ENCODE measurements at places on chromosomes 6 and 20.
A peak's percentile ranks its signal among the peaks of the same experiment; 100 is the strongest.

GRCh38 chr6:28789553-28790083 lies 134.2 kb downstream of the TRIM27 start:
- DNase-seq = no peak

DNA sequence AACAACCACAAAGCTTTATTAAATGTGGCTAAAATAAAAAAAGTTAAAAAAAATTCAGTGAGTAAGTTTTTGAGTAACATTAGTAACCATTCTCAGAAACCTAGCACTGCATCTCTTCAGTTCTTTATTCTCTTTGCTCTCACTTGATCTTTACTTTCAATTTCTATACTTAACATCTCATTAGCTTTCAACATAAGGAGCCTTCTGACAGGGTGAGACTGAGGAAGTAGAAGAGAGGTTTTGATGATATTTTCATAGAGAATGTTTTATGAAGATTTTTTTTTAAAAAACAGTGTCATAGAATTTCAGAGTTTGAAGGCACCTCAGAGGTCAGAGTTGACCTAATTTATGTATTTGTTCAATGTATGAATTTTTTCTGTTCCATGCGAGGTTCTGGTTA lies 60.8 kb downstream of the FAM83B start:
- no peak for DNase-seq

DNA sequence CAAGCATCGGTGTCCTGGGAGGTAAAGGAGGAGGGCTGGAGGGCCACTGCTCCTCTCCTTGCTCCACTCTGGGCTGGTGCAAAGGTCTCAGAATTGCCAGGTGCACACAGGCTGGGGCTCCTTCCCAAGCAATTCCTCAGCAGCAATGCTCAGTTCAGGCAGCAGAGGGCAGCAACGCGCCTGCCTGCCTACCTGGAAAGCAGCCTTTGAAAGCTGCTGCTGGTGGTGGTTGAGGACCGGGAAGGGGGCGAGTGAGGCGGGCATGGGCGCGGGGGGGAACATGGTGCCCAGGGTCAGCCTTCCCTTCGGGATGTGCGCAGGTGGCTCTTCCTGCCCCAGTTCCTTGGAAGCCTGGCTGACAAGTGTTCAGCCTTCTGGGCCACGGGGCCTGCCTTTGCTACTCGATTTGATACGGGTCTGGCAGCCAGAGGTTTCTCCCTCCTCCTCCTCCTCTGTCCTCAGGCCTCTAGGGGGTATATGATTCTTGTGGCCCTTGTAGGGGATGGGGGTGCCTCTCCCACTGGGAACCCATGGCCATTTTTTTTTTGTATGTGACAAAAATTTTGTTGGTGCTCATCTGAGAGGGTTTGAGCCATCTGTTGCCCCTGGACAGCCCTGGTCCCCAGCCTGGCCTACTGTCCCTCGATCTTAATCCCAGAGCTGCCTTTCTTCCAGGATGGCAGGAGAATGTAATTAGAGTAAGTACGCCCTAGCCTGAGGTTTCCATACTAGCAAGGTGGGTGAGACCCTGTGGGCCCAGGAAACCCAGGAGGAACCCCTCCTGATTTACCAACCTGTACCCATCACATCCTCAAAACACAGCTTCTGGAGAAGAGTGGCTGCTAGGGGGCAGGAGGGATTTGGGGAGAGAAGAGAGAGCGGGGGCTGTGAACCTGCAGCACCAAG lies 20.1 kb downstream of the MRPS18A start:
- peak; percentile 71 for DNase-seq

- no peak for DNase-seq
Observed at GRCh38 chr6:167306401-167306998, 15.4 kb downstream of the UNC93A start.

DNA sequence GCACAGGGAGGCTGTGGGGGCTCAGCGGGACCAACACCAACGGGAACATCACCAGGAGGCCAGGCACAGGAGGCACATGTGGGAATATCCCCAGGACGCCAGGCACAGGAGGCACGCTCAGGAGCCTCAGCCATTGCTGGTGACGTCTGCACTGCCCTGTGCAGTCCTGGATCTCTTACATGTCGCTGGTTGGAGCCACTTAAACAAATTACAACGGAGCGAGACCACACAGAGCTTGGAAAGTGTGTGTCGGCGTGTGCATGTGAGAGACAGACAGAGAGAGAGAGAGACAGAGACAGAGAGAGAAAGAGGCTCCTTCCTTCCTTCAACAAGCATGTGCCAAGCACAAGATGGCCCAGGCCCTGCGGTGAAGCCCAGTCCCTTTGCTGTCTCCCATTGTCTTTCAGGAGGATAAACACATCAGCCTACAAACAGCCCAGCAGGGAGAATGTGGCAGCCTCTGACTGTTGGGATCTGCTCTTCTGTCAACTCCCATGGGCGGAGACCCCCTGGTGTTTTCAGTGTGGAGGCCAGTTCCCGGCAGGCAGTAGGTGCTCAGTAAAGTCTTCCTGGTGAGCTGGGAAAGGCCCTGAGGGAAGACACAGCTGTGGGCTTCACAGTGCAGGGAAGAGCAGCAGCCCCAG lies 112.7 kb upstream of the THBS2 start:
- no peak for DNase-seq

- no peak for DNase-seq
Observed at GRCh38 chr6:91751526-91751925, 1164.7 kb upstream of the MAP3K7 start.

Data from activated T-helper 2 cell treated with anti-CD3 and anti-CD28 coated beads, Interferon-gamma antibody, Interleukin-2, Interleukin-4, amounts not matched to agents 10 μg/mL and 5 μg/mL and 100 μg/mL, durations not matched to agents 14 hours and 24 hours and 36 hours (primary cell).